HCEC 1CT (cell line): ENCODE measurements at places on chromosomes 2 and 18.

DNA sequence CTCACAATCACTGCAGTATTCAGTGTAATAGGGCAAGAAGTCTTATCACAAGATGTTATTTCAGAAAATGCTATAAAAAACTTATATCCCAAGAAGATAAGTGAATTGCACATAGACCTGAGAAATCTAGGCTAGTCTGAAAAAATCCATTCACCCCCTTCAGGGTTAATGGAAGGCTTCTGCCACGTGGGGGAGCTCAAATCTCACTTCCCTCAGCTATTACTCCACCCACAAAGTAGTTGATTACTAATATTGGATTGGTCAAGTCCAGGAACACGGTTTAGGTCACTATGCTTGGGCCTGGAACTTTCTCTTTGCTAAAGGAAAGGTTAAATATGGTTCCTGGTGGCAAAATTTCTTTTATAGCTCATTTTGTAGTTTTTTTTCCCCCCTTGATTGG lies 51.2 kb upstream of the ADAM23 start:
- DNase-seq, result peak; percentile 42

DNA sequence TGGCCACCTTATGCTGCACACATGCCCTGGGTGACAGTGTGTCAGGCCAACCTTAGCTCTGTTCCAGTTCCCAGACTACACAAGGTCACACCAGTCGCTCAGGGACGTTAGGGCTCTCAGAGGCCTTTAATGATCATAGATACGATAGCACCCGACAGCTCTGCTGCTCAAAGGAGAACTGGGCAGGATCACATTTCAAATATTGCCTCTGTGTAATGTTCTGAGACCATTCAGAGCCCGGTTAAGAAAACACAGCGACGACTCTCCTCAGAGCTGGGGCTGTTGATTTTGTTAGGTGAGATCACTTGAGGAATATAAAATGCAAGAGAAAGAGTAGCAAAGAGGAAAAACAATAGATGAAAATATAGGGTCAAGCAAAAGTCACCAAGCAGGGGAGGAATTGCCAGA lies 166.6 kb upstream of the TANK start:
- DNase-seq, result no peak

DNA sequence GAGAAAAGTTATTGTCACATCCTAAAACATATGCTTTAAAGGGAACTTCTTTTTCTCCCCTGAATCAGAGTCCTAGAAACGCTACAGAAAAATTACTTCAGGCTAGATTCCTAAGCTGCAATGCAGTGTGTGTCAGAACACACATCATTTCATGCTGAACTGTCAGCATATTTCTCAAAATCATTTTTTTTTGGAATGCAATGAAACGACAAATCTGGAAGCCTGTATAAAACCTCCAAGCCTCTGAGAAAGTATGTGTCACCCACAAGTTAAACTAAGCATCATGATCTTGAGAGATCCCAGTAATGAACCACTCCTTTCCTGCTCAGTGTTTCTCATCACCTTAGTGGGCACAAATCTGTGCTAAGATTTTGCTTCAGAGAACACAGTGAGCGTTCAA lies 276.2 kb downstream of the ZNF521 start:
- no peak for DNase-seq

GRCh38 chr2:236888794-236889780 lies 196.6 kb upstream of the COPS8 start:
- DNase-seq, result no peak

GRCh38 chr2:201806442-201807170 lies at the start of gene CDK15:
Gene CDK15 (plus strand): TSS chr2:201806537. CDS start chr2:201806665, 128 bp downstream.
- peak; percentile 89 for DNase-seq

DNA sequence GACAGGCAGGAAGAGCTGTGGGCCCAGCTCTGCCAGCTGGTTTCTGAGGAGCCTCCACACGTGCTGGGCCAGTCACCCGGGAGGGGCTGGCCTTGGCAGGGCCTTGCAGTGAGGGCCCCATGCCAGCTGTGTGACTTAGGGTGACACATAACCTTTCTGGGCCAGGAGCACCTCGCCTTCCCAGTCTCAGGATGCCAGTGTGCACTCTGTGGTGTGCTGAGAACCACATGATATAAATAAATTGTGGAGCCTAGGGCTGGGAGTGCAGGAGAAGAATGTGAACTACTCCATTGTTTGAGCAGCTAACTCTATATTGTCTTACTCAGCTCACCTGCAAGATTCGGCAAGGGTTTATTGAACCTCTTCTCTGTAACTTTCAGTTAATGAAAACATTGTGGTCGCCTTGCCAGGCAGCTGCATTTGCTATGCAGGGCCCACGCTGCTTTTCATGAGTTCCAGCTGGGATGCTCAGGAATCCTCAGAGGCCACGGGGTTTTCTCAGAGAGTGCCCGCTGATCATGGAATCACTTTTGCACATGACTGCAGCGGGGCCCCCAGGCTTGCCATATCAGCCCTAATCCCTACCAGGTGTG lies 222.3 kb downstream of the SH3RF3 start:
- peak; percentile 81 for DNase-seq

- no peak for DNase-seq
These were observed 50.6 kb downstream of the PARD6G start for GRCh38 chr18:80196528-80197320.
